ENCODE measurements at places on chromosomes 1 and 21.

- DNase-seq: no peak
Measured at GRCh38 chr1:112637254-112638109, 17.9 kb downstream of the CAPZA1 start.

- peak; percentile 26 for DNase-seq
Measured at GRCh38 chr1:206658264-206658980, 23.1 kb downstream of the DYRK3 start.

DNA sequence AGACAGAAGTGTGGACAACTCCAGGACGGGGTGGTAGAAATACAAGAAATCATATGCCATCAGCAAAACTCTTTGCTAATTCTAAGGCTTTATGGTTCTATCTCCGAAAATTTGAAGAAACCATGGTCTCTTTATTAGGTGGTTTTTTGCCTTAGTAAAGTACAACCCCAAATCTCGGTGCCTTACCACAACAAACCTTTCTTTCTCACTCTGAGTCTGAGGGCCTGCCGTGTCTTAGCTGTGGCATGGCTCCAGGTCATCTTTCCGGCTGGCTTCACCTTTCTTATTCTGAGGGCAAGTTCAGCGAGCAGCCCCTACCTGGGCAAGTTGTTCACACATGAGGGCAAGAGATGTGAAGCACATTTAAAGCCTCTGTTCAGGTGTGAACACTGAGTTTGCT, 280.6 kb downstream of the TTLL7 start:
- no peak for DNase-seq

GRCh38 chr1:107964336-107965109, 457 bp downstream of the VAV3 start:
- DNase-seq: no peak

All from HTR-8/SVneo (cell line).